Metanephros (tissue), 2 donors: ENCODE measurements at places on chromosomes 12 and 14. TPM values are rescaled to one million over a fixed set of nuclear protein-coding genes. Genes with fewer than 3 reads are reported as not detected.

GAPDH gene
- 2,417 TPM for total RNA-seq

ASCL1 gene
- total RNA-seq: 0.23 TPM

FOXJ2 gene
- 14.5 TPM for total RNA-seq

HOXC12 gene
- total RNA-seq: not detected

SOCS2 gene
- total RNA-seq: 45.3 TPM

TC2N gene
- 22.1 TPM for total RNA-seq

TMTC2 gene
- 57.5 TPM for total RNA-seq

TMCC3 gene
- total RNA-seq: 23.3 TPM

TTC6 gene
- 0.88 TPM for total RNA-seq

PLCZ1 gene
- 1.2 TPM for total RNA-seq

REC8 gene
- 28.1 TPM for total RNA-seq

MMP14 gene
- 112 TPM for total RNA-seq

USP44 gene
- total RNA-seq: 2.3 TPM

SYT10 gene
- 0.23 TPM for total RNA-seq

CHGA gene
- total RNA-seq: 2.6 TPM

CLEC9A gene
- 0.93 TPM for total RNA-seq

ADAM21 gene
- not detected for total RNA-seq

ANKRD33 gene
- total RNA-seq: 0.64 TPM

ACSM4 gene
- not detected for total RNA-seq

FITM1 gene
- total RNA-seq: 39.1 TPM

KLHDC1 gene
- 6.2 TPM for total RNA-seq
